Esophagus mucosa (tissue), 1 donor: ENCODE measurements at places on chromosomes 5 and 9. TPM values are rescaled to one million over a fixed set of nuclear protein-coding genes. Genes with fewer than 3 reads are reported as not detected.

The IL4 gene
- total RNA-seq, result not detected

The GGTA1 gene
- total RNA-seq, result 7.1 TPM

The CCNI2 gene
- not detected for total RNA-seq

The GLRA1 gene
- total RNA-seq, result not detected

The PDE8B gene
- total RNA-seq, result 0.12 TPM

The RNF183 gene
- 4.2 TPM for total RNA-seq

The F2RL1 gene
- total RNA-seq, result 12.0 TPM

The SCGB3A2 gene
- not detected for total RNA-seq

The CD274 gene
- 1.5 TPM for total RNA-seq

The FSTL4 gene
- total RNA-seq, result 2.8 TPM

The SYNPO gene
- total RNA-seq, result 7.8 TPM

The CCL27 gene
- 0.20 TPM for total RNA-seq

The ADGRD2 gene
- total RNA-seq, result 0.08 TPM

GRCh38 chr5:14189680-14190079, 46.5 kb downstream of the TRIO start:
- ATAC-seq, result no peak

GRCh38 chr5:179858241-179858585, 404 bp downstream of the MRNIP start:
- ATAC-seq, result peak; percentile 50

- no peak for ATAC-seq
Measured at GRCh38 chr9:79969393-79970145, 397.8 kb downstream of the TLE4 start.

DNA sequence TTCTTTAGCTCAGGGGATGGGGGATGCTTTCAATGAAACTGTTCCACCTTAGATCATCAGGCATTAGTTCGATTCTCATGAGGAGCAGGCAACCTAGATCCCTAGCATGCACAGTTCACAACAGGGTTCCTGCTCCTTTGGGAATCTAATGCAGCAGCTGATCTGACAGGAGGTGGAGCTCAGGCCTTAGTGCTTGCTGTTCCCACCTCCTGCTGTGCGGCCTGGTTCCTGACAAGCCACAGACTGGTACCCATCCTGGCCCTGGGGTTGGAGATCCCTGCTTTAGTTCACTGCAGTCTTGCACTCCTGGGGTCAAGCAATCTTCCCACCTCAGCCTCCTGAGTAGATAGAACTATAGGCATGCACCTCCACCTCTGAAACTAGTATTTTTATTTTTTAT, 1369.8 kb upstream of the NUDT12 start:
- no peak for ATAC-seq

- ATAC-seq, result no peak
Measured at GRCh38 chr5:177035976-177036375, 13.5 kb downstream of the ZNF346 start.

- ATAC-seq, result peak; percentile 86
Measured at GRCh38 chr5:107404595-107405374, 266.0 kb downstream of the EFNA5 start.

- ATAC-seq, result no peak
Measured at GRCh38 chr5:12851761-12852160, 947.5 kb upstream of the CTNND2 start.

GRCh38 chr5:168114444-168115017, 176.9 kb upstream of the WWC1 start:
- peak; percentile 88 for ATAC-seq

DNA sequence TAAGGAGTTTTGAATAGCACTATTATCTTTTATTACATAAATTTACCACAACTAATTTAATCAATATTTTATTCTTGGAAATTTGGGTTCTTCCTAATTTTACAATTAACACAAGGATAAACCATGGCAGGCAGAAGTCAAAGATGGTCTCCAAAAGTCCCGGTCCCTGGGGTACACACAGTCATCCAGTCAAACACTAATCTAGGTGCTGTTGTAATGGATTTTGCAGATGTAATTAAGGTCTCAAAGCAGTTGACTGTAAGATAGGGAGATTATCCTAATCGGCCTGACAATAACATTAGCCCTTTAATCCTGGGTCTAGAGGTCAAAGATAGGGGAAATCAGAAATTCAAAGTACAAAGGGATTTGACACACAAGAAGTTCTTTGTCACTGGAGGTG, 57.5 kb upstream of the HTR1A start:
- ATAC-seq, result no peak

DNA sequence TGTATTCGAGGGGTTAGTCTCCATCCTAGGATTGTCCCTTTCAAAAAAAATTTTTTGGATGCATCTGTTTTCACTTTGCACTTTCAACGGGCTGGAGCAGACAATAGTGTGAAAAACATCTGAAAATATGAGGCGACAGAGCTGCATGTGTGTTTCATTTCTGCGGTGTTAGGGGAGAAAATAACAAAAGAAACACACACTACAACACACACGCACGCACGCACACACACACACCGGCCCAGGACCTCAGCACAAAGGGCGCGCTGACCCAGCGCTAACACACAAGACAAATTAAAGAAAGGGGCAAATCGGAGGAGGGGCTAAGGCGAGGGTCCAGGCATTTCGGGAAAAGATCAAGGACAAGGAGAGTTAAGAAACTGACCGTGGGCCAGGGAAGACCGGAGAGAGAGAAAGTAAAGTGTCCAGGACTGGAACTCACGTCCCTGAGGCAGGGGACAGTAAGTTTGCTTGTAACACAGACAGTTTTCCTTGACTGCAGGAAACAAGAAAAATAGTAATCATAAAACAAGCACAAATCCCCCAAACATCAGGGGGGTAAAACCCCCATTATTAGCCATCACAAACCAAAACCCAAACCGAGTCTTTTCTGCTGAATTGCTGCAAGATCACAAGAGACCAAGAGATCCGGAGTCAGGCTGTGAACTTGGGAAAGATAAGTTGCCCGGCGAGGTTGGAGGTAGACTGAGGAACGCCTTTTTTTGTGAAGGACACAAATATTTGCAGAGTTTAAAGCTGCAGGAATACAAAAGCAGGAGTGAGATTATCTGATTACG, 302.1 kb downstream of the PARP8 start:
- ATAC-seq, result no peak

DNA sequence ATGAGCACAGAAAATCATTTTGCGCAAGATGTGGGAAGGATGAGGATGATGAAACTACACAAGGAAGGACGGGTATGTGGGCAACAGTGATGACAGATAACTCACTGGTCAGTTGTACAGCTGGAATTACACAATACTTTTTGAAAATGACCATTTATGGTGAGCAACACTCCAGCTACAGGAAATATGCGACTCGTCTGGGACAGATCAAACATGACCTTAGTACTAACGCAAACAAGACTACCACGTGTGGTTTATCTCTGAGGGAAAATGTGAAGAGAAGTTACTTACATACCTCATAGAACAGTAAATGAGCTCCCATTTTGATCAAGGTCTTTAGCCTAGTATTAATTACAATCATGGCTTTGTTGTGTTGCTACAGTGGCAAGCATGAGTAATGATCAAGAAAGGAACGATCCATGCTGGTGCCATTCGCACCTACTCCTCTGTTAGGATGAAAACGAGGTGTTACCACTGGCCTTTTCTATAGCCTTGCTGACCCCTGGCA, 456.9 kb downstream of the BNC2 start:
- ATAC-seq, result no peak

GRCh38 chr5:41856644-41857491, 13.4 kb downstream of the OXCT1 start:
- ATAC-seq, result peak; percentile 88

DNA sequence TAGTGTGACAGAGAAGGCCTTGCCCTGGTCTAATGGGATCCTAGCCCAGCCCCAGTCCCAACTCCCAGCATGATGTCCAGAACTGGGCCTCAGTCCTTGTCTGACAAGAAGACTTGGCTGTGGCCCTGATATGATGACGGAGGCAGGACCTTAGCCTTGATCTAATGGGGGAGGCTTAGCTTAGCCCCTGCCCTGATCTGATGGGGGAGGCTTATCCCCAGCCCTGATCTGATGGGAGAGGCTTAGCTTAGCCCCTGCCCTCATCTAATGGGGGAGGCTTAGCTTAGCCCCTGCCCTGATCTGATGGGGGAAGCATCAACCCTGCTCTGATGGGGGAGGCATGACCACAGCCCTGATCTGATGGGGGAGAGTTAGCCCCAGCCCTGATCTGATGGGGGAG, 3.7 kb downstream of the PKN3 start:
- ATAC-seq, result no peak

DNA sequence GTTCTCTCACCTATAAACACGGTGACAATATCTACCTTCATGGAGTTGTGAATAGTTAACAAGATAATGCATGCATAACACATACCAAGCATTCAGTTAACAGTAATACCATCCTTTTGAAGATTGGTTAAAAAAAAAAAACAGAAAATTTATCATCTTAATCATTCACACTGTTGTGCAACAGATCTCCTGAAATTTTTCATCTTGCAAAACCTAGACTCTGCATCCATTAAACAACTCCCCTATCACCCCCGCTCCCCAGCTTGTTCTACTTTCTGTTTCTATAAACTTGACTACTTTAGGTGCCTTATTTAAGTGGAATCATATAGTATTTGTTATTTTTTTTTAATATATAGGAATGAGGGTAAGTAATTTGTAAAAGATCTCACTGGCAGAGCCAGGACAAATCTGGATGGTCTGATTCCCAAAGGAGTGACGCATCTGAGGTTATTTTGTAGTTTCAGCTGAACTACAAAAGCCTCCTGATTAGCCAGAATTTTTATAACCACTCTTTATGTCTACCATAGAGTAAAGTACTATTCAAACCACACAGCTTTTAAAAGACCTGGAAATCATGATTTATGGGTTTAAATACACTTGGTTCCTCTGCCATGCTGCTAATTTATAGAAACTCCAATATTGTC, 93.0 kb downstream of the FANCC start:
- ATAC-seq, result no peak

GRCh38 chr5:129459777-129460671, at the start of gene ADAMTS19:
ADAMTS19 (plus strand) TSS chr5:129460298; CDS start chr5:129460392, 94 bp downstream.
- peak; percentile 87 for ATAC-seq

GRCh38 chr5:10454591-10455276, 13.1 kb downstream of the ROPN1L start:
- peak; percentile 24 for ATAC-seq

- no peak for ATAC-seq
Measured at GRCh38 chr9:71663216-71663615, 105.1 kb downstream of the CEMIP2 start.

GRCh38 chr5:65161655-65162054, 320.1 kb downstream of the ADAMTS6 start:
- no peak for ATAC-seq

- ATAC-seq, result peak; percentile 90
Measured at GRCh38 chr9:38178237-38178636, 109.2 kb upstream of the SHB start.

DNA sequence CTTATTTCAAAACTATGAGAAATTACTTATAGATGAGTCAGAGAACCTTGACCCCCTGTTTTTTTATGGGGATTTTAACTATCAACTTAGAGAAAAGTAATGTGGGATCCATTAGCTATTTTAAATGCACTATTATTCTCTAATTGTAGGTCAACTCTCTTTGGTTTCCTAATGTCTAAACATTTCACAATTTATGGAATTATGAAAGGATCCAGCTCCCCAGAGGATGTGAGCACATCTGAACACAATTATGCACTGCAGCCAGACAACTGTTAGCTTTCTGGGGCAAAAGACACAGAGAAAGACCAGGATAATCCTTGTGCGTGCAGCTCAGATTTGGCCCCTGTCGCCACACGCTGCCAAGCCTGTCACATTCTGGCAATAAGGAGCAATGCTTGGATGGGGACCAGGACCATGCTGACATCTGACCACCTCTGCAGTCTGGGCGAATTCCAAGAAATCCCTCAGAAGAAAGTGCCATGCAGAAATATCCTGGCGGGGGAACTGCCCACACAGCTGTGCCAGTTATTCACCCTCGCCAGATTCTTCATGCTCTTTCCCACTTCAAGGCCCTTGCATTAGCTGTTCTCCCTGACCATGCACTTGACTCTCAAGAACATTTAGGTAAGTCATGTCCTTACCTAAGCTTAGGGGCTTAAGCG, 22.2 kb upstream of the CMBL start:
- no peak for ATAC-seq

DNA sequence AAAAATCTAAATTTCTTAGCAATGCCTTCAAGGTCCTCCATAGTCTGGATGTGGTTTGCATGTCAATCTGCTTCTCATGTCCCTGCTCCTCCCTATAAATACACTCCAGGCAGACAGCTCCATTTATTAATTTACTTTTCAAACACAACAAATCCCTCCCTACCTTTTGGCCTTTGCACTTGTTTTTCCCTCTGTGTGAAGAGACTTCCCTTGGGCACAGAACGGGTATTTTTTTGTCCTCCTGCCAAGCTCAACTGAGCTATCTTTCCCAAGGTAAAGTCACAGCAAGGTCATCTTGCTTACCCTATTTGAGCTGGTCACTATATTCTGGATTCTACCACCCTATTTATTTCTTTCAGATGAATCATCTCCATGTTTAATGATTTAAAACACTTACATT, 159.6 kb upstream of the ANKH start:
- ATAC-seq, result no peak

DNA sequence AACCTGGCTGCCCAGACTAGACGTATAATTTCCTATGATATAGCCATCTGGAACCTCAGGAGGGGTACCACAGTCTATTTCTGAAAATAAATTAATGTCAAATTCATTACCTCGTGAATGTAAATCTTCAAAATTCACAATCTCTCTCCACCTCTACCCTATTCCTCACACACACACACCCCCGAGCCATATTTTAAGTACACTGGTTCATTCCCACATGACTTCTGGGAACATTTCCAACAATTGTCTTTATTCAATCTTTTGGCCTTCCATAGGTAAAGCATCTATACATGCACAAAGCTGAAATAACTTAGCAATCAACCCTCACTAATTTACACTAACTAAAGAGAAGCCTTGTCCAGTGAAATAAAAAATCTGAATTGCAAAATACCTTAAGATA, 32.7 kb downstream of the SUSD1 start:
- ATAC-seq, result no peak

DNA sequence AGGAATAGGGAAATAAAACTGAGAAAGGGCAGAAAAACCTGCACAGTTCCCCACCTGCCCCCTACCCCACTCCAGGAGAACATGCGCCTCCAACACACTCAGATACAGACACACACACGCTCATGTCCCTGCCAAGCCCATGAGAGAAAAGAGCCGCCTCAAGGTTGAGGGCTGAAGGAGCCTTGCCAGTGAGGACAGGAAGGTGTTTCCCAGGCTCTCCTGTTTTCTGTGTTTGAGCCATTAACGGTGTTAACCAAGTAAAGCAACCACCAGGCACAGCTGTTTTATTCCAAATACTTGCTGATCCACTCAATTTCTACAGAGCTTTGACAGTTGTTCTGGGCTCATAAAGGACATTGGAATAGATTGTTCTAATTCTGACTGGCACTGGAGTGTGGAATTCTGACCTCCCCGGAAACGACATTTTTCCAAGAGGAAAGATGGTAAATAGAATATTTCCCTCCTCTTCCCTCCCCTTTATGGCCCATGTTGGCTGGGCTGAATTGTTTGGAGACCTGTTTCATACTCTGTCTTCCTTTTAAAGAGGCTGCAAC, 238.0 kb downstream of the DMAC1 start:
- ATAC-seq, result no peak

- no peak for ATAC-seq
Measured at GRCh38 chr5:118006219-118006618, 982.1 kb downstream of the DTWD2 start.

- no peak for ATAC-seq
Measured at GRCh38 chr5:126641387-126641786, 40.6 kb downstream of the PHAX start.

- no peak for ATAC-seq
Measured at GRCh38 chr5:137122558-137122957, 376.6 kb downstream of the SPOCK1 start.
